Brain (organoid and tissue), 16 donors: ENCODE measurements at places on chromosomes 7 and 10. TPM values are rescaled to one million over a fixed set of nuclear protein-coding genes. Genes with fewer than 3 reads are reported as not detected.

The FAM13C gene
- 12.7 TPM for polyA plus RNA-seq

The NXPH1 gene
- polyA plus RNA-seq = 5.5 TPM

The OR2A42 gene
- polyA plus RNA-seq = not detected

The TMEM26 gene
- 0.25 TPM for polyA plus RNA-seq

The POP7 gene
- 63.0 TPM for polyA plus RNA-seq

The SH2D4B gene
- polyA plus RNA-seq = not detected

The FBH1 gene
- polyA plus RNA-seq = 66.3 TPM

The HABP2 gene
- 10.9 TPM for polyA plus RNA-seq

The LRRD1 gene
- polyA plus RNA-seq = not detected

The AKR1C8 gene
- polyA plus RNA-seq = not detected

The SFTPA2 gene
- polyA plus RNA-seq = 0.29 TPM

The ITPRIP gene
- 19.8 TPM for polyA plus RNA-seq

The LRIT1 gene
- polyA plus RNA-seq = not detected

The FOXI2 gene
- not detected for polyA plus RNA-seq

The ATOH7 gene
- 1.4 TPM for polyA plus RNA-seq

The TMEM130 gene
- polyA plus RNA-seq = 62.5 TPM

The ADIRF gene
- 84.5 TPM for polyA plus RNA-seq

The CFAP43 gene
- polyA plus RNA-seq = 1.2 TPM

The ANKRD61 gene
- polyA plus RNA-seq = not detected

The COL1A2 gene
- 36.7 TPM for polyA plus RNA-seq

The SPDYE9 gene
- not detected for polyA plus RNA-seq

The IMMP2L gene
- polyA plus RNA-seq = 22.0 TPM

The CFAP58 gene
- 0.37 TPM for polyA plus RNA-seq

The MORN4 gene
- 26.5 TPM for polyA plus RNA-seq

The C10orf53 gene
- not detected for polyA plus RNA-seq

The ACHE gene
- 9.3 TPM for polyA plus RNA-seq

The PROSER2 gene
- 0.63 TPM for polyA plus RNA-seq

The GPER1 gene
- polyA plus RNA-seq = 10.9 TPM

The EBF3 gene
- polyA plus RNA-seq = 22.3 TPM

The INMT gene
- polyA plus RNA-seq = 1.2 TPM

The ABCB1 gene
- polyA plus RNA-seq = 8.5 TPM

The HMX3 gene
- 12.9 TPM for polyA plus RNA-seq

The JAZF1 gene
- 11.3 TPM for polyA plus RNA-seq

The UPK3BL1 gene
- polyA plus RNA-seq = 23.2 TPM

The MYO3A gene
- 29.6 TPM for polyA plus RNA-seq

The LRRN3 gene
- 7.2 TPM for polyA plus RNA-seq

The TEX47 gene
- not detected for polyA plus RNA-seq

The TMEM139 gene
- 2.3 TPM for polyA plus RNA-seq

The VDAC2 gene
- 234 TPM for polyA plus RNA-seq

The ZNF212 gene
- 14.7 TPM for polyA plus RNA-seq

The CCDC6 gene
- 11.4 TPM for polyA plus RNA-seq

The SMNDC1 gene
- 22.3 TPM for polyA plus RNA-seq

The C10orf90 gene
- 9.6 TPM for polyA plus RNA-seq

The RBP3 gene
- polyA plus RNA-seq = not detected

The USP6NL gene
- polyA plus RNA-seq = 8.7 TPM

The PARD3 gene
- 33.7 TPM for polyA plus RNA-seq

The ZNF804B gene
- not detected for polyA plus RNA-seq
